ENCODE measurements at places on chromosomes 13 and 19. TPM values are rescaled to one million over a fixed set of nuclear protein-coding genes. Genes with fewer than 3 reads are reported as not detected.

DNA sequence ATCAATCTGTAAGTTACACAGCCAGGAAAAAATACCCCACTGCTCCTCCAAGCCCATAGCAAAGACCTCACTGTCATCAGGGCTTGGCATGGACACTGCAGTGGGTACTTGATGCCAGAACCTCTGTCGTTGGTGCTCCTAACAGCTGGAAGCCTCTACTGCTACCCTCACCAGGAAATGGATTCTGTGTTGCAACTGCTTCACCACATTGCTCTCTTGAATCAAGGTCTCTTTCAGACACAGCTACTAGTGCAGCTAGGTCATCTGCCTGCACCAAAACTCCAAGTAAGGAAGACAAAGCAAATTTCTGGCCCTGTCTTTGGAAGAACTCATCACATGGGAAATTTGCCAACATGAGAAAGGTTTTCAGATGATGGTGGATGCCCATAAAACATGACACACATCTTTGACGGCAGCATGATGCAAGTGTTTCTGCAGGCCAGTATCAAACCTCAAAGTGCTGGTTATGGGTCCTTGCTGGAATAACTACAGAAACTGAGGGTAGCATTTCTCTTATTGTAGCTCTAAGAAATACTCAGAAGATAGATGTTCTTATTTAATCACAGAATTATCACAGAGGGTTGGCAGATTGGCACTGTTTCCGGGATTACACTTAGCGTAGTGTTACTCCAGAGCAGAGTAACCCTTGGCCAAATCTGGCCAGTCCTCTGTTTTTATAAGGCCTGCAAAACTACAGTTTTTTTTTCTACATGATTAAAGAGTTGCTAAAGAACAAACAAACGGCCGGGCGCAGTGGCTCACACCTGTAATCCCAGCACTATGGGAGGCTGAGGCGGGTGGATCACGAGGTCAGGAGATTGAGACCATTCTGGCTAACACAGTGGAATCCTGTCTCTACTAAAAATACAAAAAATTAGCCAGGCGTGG lies 12.9 kb upstream of the PCCA start:
- DNase-seq = no peak

DNA sequence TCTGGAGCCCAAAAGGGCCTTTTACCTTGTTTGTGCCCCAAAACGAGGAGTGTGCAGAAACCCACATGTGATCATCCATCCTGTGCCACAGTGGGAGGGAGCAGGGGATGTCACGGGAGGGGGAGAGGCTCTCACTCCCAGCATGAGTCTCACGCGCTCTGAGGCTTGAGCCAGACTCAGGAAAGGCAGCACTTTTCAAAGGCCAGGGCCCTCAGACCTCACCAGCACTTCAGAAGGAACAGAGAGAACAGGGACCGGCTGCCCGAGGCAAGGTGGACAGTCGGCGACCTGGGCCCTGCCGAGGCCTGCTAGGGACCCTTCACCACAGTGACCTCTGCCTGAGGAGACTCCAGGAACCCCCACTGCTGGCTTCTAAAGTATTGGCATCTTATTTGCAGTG lies 71.7 kb upstream of the WASF3 start:
- no peak for DNase-seq

Gene GPR183
- 49.7 TPM for total RNA-seq

Gene FAM216B
- total RNA-seq = not detected

DNA sequence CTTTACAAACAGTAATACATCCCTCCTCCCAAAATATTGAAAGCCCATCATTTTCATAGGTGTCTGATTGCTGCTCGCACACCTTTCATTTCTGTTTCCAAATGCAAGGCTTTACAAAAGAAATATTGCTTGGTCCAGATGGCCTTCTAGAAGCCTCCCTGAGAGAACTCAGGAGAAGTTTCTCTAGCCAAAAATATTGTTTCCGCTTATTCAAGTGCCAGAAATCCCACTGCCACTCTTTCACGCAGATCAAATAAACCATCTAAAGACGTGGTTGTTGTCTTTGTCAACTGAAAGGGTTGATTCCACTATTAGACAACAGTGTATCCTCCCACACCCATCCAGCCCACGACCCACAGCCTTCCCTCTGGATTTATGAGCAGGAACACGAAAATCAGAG lies 96.2 kb downstream of the ZIC5 start:
- DNase-seq = no peak

DNA sequence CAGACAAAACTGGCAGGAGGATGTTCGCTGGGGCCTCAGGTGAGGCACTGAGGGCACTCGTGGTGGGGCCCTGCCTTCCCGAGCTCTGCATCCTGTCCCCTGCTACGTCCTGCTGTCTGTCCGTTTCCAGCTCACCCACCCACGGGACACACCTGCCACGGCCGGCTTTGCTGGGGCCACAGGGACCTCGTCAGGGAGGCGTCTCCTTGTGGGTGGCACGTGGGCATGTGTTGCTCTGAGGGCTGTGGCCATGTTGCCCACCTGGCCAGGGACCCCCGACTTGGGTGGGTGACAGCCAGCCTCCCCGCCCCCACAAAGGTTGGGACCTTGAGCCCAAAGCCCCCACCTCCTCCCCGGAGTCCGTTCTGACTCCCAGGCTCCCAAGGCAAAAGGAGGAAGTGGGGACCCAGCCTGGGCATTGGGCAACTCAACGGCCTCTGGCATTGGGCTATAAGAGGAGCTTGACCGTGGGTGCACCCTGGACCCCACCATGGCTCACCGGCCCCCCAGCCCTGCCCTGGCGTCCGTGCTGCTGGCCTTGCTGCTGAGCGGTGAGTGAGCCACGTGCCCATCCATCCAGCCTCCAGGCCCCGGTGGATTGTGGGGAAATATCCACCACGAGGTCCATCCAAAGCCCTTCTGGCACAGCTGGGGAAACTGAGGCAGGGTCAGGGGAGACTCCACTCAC lies at the start of gene PRTN3:
TSS of gene PRTN3 (plus strand) at position 481 of the 688 bp plus-strand sequence. CDS start at position 491, 10 bp downstream.
- no peak for DNase-seq

- no peak for DNase-seq
These were observed 5.2 kb downstream of the SPACA6 start for GRCh38 chr19:51698296-51698695.

Gene IL12RB1
- 0.21 TPM for total RNA-seq

- peak; percentile 59 for DNase-seq
These were observed 52.0 kb downstream of the SLC7A1 start for GRCh38 chr13:29543230-29544215.

DNA sequence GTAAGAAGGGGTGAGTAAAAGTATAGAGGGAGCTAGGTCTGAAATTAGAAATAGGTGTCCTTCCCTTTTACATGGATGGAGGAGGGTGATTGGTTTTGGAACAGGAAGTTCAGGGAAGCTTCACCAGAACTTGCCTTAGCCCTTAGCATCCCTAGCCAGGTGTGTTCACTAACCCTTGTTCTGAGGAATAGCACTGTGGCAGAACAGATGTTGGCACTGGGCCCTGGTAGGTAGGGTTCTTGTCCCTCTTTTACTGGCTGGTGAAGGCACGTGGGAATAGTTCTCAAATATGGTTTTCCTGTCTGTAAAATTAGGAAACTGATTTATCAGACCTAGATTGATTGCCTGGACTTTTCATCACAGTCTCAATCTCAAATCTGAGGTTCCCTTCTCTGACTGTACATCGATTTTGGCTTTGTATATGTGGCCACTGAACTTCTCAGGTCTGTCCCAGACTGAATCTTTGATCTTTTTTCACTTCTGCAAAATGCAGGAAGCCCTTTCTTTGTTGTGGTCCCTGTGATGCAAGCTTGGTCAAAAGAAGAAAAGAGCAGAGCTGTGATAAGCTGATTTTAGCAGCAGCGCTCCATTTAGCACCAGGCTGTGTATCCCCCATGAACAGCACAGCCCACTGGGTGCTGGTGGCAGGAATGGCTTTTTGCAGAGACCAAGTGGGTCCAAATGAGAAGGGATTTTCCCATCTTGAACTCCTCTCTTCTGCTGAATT lies 86.2 kb upstream of the HTR2A start:
- no peak for DNase-seq

Gene CGB1
- total RNA-seq = 1.00 TPM

DNA sequence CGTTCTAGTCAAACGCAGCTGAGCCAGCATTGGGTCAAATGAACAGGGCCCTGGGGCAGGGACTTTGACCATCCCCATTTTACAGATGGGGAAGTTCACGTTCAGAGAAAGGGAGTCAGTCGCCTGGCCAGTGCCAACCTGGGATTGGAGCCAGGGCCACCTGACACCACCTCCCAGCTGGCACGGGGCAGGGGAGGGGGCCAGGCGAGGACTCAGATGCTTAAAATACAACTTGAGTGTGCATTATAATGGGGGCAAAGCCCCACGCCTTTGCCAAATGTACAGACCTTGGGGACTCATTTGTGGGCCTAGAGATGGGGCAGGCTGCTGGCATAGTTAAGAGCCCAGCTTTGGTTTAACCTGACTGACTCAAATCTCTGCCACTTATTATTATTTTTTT lies 14.6 kb downstream of the PRR12 start:
- no peak for DNase-seq

Gene ZNF28
- 29.1 TPM for total RNA-seq

DNA sequence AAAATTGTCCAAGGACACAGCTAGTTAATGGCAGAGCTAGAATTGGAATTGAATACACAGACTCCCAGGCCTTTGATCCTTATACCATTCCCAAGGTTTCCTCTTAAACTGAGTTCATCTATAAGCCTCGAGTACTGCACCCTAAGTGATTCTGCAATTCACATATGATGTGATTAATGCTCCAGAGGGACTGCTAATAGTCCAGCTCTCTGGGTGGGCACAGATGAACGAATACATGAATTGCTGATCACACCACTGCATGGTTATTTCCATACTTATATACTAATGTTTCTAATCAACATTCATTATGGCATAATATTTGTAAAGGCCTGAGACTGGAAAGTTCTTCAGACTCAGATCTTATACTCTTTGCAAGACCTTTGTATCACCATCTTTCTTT lies 101.8 kb downstream of the NUFIP1 start:
- no peak for DNase-seq

Gene KRTDAP
- not detected for total RNA-seq

DNA sequence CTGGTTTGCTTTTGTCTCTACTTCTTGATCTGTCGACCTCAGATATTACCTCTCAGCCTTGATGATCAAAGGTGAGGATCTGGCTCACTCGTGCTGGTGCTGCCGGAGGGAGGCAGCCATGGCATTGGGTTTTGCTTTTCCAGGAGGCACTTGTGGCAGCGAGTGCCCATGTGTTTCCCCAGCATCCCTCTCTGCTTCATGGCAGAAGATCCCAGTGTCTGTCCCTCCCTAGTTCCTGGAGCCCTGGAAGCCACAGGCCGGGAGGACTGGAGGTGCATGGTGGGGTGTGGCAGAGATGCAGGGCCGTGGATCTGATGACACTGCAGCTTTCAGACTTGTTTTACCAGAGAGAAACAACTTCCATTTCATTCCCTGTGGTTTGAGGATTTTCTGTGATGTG lies 47.5 kb downstream of the ANKRD10 start:
- no peak for DNase-seq

DNA sequence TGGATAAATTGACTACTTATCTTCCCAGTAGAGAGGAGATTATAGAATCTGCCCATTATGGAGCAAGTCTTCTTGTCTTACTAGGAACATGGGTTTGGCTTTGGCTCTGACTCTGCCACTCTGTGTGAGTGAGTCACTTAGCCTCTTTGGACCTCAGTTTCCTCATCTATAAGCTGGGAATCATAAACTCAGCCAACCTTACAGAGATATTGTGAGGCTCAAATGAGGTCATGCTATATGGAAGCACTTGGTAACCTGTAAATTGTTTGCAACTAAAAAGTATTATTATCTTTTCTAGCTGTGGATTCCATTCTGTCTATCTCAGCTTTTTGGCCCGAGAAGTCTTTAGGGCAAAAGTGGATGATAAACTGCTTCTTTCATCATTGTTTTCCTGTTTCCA lies 186.8 kb upstream of the TSC22D1 start:
- no peak for DNase-seq

GRCh38 chr19:34430738-34431625 lies 2.8 kb downstream of the UBA2 start:
- peak; percentile 42 for DNase-seq

DNA sequence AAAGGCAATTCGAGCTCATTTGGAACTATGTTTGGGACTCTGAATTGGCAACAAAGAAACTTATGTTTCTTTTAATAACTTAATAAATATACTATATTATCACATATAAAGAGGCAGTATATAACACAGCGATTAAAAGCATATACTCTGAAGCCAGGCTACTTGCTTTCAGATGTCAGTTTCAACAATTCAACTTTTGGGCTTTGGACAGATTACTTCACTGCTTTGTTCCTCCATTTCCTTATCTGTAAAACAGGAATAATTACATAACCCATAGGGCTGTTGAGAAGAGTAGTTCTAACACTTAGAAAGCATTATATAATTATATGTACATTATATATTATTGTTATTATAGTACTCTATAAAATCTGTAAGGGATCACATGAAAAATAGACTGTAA lies 107.2 kb downstream of the EDNRB start:
- DNase-seq = no peak

- DNase-seq = no peak
These were observed 32.5 kb downstream of the ZNF582 start for GRCh38 chr19:56360841-56361240.

- DNase-seq = no peak
These were observed 1212.8 kb downstream of the DIAPH3 start for GRCh38 chr13:58950911-58951310.
